ENCODE measurements at places on chromosomes 4 and X.
A peak's percentile ranks its signal among the peaks of the same experiment; 100 is the strongest.

- DNase-seq = peak; percentile 32
Measured at GRCh38 chr4:153877898-153878297, 89.0 kb upstream of the SFRP2 start.

DNA sequence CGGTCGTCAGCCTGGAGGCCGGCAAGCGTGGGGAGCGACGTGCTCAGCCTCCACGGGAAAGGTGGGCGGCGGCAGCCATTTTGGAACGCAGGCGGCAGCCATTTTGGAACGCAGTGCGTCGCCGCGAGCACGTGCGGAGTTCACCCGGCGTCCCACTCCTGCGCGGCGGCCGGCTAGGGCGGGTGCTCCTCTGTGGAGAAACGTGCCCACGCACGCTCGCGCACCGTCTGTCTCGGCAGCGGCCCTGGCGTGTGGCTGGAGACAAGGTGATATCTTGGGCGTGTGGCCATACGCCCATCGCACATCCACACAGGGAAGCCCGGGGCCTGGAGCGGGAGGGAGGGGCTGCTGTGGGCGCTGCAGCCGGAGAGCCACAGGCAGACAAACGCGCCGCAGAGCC is 21.1 kb downstream of the CPLX1 start:
- DNase-seq = no peak

GRCh38 chrX:133746593-133746992 is 238.8 kb downstream of the GPC3 start:
- DNase-seq = no peak

DNA sequence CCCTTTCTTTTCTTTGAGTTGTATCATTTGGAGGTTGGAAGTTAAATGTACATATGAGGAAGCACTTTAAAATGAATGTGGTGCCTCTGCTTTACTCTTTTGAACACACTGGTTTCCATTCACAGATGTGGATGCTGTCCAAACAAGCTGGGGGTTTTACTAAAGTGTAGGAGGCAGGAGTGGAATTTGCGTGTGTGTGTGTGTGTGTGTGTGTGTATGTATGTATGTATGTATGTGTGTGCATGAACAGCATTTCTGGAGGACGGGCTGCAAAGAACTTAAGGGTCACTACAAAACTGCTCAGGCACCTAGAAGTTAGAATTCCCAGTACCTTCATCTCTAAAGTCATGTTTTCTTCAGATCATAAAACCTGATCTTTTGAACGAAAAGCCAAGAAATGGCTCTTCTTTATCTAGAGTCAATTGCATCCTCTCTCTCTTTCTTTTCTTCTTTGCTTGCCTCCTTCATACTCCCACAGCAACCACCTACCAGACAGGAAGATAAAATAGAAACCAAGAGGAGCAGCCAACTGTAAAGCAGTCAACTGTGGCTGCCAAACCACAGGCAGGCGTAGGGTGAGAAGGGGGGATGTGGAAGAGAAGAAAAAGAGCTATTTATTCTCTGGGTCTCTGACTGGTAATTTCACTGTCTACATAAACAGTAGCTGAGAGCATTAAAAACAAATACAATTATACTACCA is 177.0 kb upstream of the RASGEF1B start:
- peak; percentile 65 for DNase-seq

DNA sequence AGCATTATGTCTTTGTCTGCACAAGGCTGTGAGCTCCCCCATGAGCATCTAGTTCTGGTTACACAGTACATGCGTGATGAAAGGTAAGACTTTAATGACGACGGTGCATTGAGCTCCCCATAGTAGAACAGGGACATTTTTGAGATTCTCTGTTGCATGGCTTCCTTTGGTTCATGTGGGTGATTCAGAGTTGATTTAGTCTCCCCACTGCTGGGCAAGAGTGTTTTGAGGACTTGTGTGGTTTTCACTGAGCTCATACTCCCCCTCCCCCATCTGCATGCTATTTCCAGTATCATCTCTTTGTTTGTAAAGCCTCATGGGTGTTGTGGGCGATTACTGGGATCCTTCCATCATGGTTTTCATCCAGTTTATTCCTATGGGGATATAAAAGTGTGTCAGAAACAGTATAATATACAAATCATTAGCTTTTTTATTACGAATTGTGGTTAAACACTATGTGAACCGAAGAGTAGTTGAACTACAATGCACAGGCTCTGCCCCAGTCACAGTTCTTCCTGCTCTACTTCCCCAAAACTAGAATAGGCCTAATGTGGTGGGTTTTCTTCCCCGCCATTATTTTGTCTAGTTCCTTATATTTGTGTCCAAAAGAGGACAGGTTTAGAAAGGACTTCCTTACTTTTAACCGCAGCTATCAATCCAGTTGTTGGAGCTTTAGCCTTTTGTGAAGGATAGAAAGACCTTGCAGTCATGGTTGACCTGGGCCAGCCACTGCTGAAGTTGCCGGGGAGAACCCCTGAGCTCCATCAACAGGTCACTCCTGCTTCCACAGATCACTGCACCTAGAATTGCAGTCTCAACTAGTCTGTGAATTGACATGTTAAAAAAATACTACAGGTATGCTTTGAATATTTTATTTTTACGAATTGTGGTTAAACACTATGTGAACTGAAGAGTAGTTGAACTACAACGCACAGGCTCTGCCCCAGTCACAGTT is 30.4 kb downstream of the KIT start:
- no peak for DNase-seq

DNA sequence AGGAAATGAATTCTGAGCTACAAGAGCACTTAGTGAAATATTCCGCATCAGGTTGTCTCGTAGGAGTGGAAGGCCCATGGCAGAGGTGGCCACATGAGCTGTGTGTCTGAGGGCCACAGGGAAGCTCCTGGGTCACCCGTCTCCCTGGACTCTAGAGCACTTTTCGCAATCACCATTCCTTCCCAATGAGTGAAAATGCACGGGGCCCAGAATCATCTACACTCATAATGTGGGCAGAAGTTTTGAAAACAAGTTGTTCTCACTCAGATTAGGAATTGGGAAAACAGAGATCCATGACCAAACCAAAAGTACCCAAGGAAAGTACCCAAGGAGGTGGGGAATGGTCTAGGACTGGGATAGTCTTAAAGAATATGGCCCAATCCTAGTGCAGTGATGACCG is 94.4 kb downstream of the SCD5 start:
- DNase-seq = no peak

DNA sequence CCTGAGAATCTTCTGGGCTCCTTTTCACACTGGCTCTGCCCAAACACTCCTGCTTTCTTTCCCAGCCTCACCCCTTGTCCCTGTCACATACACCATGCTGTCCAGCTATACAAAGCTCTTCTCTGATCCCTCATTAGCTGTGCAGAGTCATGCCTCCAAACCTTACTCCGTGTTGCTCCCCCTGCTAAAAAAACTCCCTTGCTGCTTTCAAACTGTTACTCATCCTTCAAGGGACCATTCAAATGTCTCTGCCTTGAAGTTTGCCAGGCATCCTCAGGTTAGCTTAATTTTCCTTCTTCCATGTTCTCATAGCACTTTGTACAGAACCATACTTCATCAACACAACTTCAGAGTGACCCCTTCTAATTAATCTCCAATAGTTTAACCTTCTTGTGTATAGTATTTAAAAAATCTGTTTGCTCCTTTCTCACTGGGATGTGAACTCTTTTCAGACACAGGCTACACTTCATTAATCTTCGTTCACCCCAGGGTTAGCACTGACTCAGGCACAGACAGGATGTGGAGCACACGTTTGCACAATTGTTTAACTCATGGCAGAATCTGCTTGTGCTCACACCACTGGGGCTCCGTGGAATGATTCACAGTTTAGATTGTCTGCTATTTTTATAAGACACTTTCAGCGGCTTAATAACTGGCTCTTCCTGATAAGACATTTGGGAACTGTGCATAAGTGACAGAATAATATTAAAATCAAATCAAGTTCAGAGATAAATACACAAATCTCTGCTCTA is 21.4 kb upstream of the SEL1L3 start:
- DNase-seq = no peak

- no peak for DNase-seq
Measured at GRCh38 chr4:183118141-183118540, 19.1 kb downstream of the WWC2 start.

All from left hindlimb (tissue), 1 donor.